ENCODE measurements at places on chromosomes 2 and 18.

DNA sequence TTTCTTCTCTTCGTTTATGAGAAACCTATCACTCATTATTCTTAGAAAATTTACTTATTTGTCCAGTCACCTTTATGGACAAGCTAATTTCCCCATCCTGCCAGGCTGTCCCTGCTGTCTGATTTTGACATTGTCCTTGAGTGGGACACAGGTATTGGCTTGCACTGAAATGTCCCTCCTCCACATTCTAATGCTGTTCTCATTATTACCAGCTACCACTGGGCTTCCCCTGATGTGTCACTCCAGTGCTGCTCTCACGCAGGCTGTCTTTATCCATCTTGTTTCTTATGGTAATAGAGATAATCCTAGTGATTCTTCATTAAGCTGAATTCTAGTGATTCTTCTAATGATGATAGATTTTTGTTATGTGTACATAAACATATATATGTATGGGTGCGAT, 48.1 kb upstream of the RBMS1 start:
- DNase-seq = no peak

DNA sequence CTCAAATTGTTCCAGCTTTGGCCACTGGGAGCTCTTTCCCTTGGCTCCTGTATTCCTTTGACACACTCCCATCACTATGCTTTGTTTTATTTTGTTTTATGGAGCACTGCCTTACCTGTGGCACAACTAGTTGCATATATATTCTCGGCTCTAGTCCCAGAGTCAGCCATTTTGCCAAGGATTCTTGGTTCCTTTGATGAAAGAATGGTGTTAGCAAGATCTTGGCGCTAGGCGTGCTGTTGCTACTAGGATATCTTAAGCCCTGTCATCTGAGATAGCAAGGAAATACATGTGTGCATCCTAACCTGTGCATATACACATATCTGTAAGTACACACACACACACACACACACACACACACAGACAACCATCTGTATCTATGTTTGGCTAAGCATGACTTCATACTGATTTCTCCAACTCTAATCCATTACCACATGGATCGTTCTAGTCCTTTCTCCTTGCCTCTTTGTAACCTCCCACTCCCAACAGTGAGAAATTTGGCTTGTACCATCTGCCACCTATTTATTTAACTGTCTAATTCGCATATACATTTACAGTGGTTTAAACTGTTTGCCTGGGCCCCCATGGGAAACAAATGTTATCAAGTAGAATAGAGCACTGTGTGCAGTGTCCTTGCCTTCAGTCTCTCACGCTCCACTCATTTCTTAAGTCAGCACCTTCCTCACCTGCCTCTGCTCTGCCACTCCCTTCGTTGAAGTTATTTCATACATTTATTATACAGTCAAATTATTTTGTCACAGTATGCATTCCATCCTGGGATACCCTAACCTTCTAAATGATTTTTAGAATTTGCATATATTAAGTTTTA, 137.5 kb upstream of the MAP3K20 start:
- DNase-seq = no peak

DNA sequence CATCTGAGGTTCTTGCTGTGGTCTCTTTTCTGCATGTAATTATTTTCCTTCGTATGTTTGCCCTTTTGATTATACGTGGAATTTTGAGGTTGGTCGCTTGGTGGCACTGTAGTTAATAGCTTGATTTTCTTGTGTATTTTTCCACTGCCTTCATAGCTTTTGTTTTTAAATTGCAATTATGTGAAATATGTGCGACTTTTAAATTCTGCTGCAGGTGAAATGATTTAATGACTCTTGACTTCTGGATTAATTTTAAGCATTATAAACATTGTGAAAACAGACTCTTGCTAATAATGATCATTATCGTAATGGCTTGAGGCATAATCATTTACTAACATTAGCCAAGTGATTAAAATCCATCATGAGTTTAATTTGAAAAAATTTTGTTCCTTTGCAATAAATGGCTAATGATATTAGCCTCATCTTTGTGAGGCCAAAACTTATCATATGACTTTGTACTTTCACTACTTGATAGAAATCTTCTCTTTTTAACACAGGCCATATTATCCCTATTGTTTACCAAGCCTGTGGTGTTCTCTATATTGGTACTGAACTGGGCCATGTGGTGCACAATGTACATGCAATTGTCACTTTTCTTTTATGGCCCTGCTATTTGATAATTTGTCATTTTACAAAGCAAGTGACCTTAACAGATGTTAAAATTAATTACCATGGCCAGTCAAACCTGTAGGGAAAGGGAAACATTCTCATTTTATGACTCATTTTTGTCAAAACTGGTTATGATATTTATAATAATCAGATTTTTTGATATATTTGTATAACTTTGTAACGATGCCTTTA, 62.8 kb upstream of the NEUROD1 start:
- peak; percentile 37 for DNase-seq

- DNase-seq = no peak
Measured at GRCh38 chr2:224922142-224922727, 120.0 kb downstream of the DOCK10 start.

GRCh38 chr2:150276737-150277136, 210.7 kb downstream of the RND3 start:
- no peak for DNase-seq

Measured in CD4-positive, alpha-beta T cell treated with Interleukin-17A for 4 hours (primary cell).